WTC11 (cell line): ENCODE measurements at places on chromosomes 3 and 15. TPM values are rescaled to one million over a fixed set of nuclear protein-coding genes. Genes with fewer than 3 reads are reported as not detected.
A peak's percentile ranks its signal among the peaks of the same experiment; 100 is the strongest.

MANF gene
- 105 to 121 TPM (median 109 TPM) in 3 replicates for total RNA-seq

DNA sequence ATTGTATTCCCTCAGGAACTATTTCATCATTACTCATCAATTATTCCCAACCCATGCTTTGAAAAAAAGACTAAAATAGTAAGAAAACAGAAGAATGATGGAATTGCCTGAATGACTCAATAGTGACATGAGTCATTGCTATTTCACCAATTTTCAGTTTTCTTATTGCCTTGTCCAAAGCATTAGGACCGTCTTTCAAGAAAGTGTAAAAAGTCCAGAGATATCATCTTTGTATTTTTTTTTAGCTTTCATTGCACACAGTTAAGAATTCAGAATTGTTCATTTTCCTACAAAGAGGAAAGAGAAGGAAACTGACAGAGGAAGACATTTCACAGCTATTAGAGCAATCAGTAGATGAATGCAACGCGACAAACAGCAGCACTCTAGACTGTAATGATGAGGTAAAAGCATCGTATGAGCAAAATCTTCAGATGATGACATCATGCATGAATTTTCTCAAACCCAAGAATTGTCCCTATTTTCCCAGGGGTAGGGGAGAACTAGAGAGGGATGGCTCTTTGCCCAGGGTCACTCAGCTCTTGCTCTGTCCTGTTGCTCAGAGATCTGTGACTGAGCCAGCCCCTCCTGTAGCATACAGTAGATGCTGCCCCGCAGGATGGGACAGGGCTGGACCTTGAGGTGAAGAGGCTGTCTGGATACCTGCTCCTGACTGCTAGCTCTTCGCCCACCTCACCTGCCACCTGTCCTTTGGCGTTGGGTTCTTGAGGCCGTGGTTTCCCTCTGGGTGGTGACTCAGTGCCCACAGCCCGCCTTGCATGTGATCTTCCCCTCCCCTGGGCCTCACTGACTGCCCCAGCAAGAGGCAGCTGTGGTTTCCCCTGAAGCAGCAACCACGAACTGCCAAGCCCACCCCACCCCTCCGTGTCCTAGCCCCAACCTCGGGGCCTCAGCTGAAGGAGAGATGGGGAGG lies 84.8 kb downstream of the PPCDC start:
- no peak overlapping the region for H3K27ac ChIP-seq
- no peaks in the 10 kb centered on the region for H3K36me3 ChIP-seq
- no peak overlapping the region for H3K4me3 ChIP-seq
- H3K27me3 ChIP-seq = peaks cover 2% of the 10 kb centered on the region; the same call in 1 of the 2 replicates

GRCh38 chr3:82033186-82033585 lies 271.7 kb upstream of the GBE1 start:
- no peak overlapping the region for H3K27ac ChIP-seq
- H3K4me3 ChIP-seq = no peak overlapping the region
- H3K4me1 ChIP-seq = peaks cover 6% of the 10 kb centered on the region
- no peaks in the 10 kb centered on the region for H3K36me3 ChIP-seq
- no peaks in the 10 kb centered on the region for H3K27me3 ChIP-seq

GRCh38 chr3:192063570-192063969 lies 602.6 kb downstream of the PYDC2 start:
- H3K27ac ChIP-seq = peak overlapping the region; percentile 54; the same call in 1 of the 2 replicates
- DNase-seq = peak; percentile 44
- peak overlapping the region; percentile 41 for H3K4me3 ChIP-seq
- H3K4me1 ChIP-seq = peaks cover 28% of the 10 kb centered on the region
- H3K27me3 ChIP-seq = no peaks in the 10 kb centered on the region
- no peaks in the 10 kb centered on the region for H3K36me3 ChIP-seq

CASR gene
- 0.16 to 0.24 TPM (median 0.21 TPM) in 3 replicates for total RNA-seq

GRCh38 chr3:149657321-149657925 lies 402 bp downstream of the WWTR1 start:
- H3K27me3 ChIP-seq = no peaks in the 10 kb centered on the region; the same call in 1 of the 2 replicates
- H3K4me3 ChIP-seq = peak overlapping the region; percentile 90
- H3K4me1 ChIP-seq = peaks cover 67% of the 10 kb centered on the region
- peaks cover 20% of the 10 kb centered on the region for H3K36me3 ChIP-seq
- DNase-seq = no peak
